T-helper 22 cell (primary cell): ENCODE measurements at places on chromosomes 2 and 18.

DNA sequence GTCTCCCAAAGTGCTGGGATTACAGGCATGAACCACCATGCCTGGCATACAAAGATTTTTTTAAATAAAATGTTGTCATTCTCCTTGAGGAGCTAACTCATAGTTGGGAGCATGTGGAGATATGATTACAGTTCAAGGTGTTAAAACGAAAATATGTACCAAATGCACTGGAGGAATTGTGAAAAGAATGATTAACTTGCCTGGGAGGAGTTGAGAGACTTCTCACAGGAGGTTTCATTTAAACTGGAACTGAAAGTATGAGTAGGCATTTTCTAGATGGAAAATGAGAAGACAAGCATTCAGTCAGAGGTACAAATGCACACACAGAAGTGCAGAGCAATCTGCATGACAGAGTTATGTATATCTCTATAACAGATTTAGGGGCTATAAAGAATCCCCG lies 126.6 kb upstream of the PDE1A start:
- DNase-seq, result no peak

DNA sequence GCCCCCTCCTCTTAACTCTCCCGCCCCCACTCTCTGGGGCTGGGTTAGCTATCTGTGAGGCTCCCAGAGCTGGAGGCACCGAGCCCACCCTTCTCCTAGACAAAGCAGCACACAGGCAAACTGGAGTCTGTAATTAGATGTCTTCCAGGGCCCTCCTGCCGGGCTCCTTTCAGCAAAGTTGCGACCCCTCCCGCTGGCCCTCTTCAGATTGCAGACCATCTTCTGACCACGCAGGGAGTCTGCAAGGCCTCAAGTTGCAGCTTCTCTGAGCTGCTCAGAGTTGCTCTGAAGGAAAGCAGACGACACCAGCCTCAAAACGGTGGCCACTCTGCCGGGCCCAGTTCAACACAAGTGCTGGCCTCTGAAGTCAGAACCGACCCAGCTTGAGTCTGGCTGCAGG lies 228.4 kb upstream of the COPS8 start:
- DNase-seq, result no peak

- no peak for DNase-seq
These were observed 121.8 kb upstream of the SMAD7 start for GRCh38 chr18:49072524-49072934.

- DNase-seq, result no peak
These were observed 13.2 kb upstream of the CD302 start for GRCh38 chr2:159811232-159811631.

DNA sequence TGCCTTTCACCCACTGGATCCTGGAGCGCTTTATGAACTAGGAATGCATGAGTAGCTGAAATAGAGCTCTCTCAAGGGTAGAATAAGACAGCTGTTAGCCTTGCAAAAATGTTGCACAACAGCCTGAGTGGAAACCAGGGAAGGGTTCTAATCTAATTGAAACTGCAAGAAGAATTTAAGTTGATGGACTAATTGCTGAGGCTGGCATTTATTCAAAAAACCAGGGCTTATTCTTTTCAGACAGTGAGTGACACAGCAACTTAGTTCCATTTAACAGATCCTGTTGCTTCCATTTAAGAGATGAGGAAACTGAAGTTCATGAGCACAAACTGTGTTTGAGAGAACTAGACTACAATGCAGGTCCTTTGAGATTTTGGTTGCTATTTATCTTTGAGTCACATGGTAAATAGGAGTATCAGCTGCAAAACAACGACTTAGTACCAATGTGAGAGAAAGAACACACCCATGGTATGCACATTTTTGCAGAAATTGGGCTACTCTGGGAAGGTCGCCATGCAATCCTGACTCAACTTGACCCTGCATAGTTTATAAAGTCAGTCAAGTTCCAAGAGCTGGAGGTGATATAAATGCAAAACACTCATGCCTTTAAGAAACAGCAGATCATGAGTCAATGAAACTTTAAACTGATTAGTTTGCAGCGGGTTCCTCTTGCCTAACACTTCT lies 76.4 kb upstream of the PARD3B start:
- DNase-seq, result no peak

GRCh38 chr2:118604371-118604770 lies 243.1 kb downstream of the EN1 start:
- DNase-seq, result no peak

DNA sequence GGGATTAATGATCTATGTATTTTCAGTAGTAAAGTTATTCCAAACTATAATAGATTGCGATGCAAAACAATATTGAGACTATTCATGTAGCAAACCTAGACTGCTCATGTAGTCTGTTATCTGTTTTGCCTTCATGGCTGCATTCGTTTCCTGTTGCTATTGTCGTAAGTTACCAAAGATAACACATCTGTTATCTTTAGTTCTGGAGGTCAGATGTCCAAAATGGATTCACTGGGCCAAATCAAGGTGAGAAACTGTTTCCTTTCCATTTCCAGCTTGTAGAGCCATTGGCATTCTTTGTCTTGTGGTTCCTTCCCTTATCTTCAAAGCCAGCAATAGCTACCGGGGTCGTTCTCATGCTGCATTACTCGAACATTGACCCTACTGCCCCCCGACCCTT lies 20.9 kb downstream of the ITGAV start:
- no peak for DNase-seq

DNA sequence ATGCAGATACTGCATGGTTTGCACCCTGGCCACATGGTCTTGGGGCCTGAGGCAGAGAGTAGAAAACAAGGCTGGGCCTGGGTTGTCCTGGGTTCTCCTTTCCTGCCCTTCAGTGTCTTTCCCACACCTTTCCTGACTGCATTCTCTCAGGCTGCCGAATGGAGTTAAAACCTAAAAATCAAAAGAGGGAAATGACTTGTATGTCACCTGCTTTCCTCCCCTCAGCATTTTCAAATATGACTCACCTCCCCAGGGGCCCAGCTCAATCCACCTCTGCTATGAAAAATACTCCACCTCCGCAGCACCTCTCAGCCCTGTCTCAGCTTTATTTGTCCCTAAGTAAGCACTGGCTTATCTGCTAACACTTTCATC lies 457.8 kb upstream of the MEX3C start:
- DNase-seq, result no peak

GRCh38 chr2:173432049-173432754 lies 77.5 kb downstream of the CDCA7 start:
- no peak for DNase-seq

DNA sequence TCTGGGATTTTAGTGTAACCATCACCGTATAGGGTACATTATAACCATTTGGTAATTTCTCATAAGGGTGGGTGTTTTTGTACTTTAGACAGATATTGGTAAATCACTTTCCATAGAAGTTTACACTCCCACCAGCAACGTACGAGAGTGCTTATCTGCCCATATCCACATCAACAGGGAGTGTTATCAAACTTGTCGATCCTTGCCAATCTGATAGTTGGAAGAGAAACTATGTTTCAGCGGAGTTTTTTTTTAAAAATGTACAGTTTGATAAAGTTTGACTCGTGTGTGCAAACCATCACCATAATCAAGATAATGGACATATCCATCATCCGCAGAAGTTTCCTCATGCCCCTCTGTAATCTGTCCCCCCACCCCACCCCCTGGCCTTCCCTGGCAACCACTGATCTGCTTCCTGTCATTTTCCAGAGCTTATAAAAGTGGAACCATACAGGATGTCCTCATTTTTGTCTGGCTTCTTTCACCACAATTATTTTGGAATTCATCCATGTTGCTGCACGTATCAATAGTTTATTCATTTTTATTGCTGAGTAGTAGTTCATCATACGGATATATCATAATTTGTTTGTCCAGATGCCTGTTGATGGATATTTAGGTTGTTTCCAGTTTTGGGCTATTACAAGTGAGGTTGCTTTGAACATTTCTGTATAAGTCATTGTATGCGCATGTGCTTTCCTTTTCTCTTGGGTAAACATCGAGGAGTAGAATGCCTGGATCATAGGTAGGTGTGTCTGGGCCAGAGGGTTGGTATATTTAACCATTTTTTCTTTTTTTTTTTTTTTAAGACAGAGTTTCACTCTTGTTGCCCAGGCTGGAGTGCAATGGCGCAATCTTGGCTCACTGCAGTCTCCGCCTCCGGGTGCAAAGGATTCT lies 18.6 kb downstream of the GLI2 start:
- DNase-seq, result no peak

DNA sequence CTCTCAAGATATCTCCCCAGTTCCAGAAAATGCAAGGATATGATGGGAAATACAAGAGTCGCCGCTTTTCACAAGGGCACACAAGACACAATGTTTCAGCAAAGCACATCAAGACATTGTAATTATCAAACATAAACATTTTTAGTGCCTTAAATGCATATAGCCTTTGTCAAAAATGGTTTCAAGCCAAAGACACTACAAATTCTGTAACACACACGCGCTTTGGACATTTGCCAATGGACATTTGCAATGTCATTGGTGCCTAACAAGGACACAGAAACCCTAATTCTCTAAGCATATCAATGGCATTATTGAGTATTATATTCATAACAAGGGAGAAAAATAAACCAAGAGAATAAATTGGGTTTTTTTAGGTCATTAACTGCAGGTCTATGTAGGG lies 16.1 kb downstream of the ADD2 start:
- DNase-seq, result no peak
